H1 (cell line): ENCODE measurements at places on chromosomes 4 and X.
A peak's percentile ranks its signal among the peaks of the same experiment; 100 is the strongest.

- H3K4me3 ChIP-seq = no peak overlapping the region
- H3K27me3 ChIP-seq = no peaks in the 10 kb centered on the region
- no peak for DNase-seq
These were observed 156.4 kb downstream of the EFNB1 start for GRCh38 chrX:68985135-68985755.

- H3K27ac ChIP-seq = no peak overlapping the region
- 0 out of 2 replicates have a peak, but pooled peaks cover 4% of the 10 kb centered on the region for H3K4me1 ChIP-seq
- H3K36me3 ChIP-seq = no peaks in the 10 kb centered on the region
- H3K4me3 ChIP-seq = no peak overlapping the region
- DNase-seq = no peak
- H3K27me3 ChIP-seq = no peaks in the 10 kb centered on the region
These were observed 79.7 kb downstream of the VMA21 start for GRCh38 chrX:151476604-151477303.

GRCh38 chr4:53551958-53552357 lies 39.3 kb downstream of the LNX1 start:
- no peaks in the 10 kb centered on the region for H3K4me1 ChIP-seq
- DNase-seq = no peak

- no peaks in the 10 kb centered on the region for H3K4me1 ChIP-seq
- no peak for DNase-seq
These were observed 213.3 kb downstream of the ANKRD50 start for GRCh38 chr4:124499261-124499660.

- peak overlapping the region; percentile 75; the same call in 1 of the 2 replicates for H3K27ac ChIP-seq
- no peaks in the 10 kb centered on the region for H3K36me3 ChIP-seq
- H3K27me3 ChIP-seq = no peaks in the 10 kb centered on the region
These were observed 692 bp downstream of the SPCS3 start for GRCh38 chr4:176320340-176320975.

DNA sequence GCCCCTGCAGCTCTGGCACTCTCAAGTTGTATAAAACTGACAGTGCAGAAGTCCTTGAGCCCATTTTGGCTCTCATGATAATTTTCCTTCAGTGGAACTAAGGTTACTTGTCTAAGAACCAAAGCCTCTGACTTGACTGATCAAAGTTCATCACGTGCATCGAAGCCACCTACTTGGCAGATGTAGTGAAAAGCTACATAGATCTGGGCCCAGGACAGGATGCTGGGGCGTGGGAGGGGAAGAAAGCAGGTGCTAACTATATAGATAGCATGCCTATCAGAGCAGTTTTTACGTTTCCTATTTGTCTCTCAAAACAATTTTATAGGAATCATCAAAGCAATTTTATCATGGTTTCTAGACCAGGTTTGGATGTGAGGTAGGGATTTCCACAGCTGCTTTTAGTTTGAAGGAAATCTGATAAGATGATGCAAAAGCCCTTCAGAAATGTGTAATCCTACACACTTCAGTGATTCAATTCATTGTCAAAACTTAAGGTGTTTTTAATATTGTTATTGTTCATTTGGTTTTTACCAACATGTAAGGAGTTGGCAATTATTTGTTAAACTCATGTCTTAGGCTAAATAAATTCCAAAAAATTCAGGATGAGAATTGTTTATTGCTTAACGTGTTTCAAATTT lies 1.2 kb upstream of the CD40LG start:
- DNase-seq = no peak
- H3K4me1 ChIP-seq = no peaks in the 10 kb centered on the region

DNA sequence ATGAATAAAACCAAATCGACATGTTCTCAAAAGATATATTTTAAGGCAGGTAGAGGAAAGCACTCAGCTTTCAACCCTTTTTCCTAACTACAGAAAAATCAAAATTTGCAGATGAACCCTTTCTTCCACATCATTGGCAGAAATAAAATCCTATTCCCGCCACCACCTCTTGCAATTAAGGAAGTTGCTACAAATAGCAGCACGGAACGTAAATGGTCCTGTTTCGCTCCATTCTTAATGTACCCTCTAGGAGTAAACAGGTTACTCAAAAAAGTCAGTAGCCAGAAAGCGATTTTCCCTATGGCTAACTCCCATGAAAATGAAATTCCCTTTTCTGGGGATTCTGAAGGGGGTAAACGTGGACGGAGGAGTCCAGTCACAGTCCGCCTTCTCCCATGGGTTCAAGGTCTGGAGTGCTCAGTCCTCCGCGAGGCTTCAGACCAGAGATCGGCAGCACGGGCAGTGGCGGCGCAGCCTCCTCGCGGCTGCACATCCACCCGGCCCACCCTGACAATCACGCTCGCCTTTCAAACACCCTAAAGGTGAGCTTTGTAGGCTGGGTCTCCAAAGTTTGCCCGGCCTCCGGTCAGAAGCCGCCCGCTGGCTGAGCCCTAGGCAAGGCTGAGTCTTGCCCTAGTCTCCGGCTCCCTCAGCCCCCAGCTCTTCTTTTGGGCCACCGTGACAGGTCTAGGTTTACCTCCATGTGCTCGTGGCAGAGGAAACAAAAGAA lies 1.8 kb downstream of the ATP11C start:
- no peaks in the 10 kb centered on the region for H3K27me3 ChIP-seq
- H3K4me3 ChIP-seq = peak overlapping the region; percentile 78
- no peak for DNase-seq
- no peaks in the 10 kb centered on the region for H3K4me1 ChIP-seq
- no peak overlapping the region for H3K27ac ChIP-seq

- H3K27me3 ChIP-seq = no peaks in the 10 kb centered on the region
- peaks cover under 1% of the 10 kb centered on the region; the same call in 1 of the 2 replicates for H3K4me1 ChIP-seq
- no peaks in the 10 kb centered on the region for H3K36me3 ChIP-seq
- no peak for DNase-seq
- H3K4me3 ChIP-seq = no peak overlapping the region
- H3K27ac ChIP-seq = no peak overlapping the region
These were observed 19.2 kb upstream of the TNIP3 start for GRCh38 chr4:121183361-121183760.

- DNase-seq = no peak
- no peaks in the 10 kb centered on the region for H3K36me3 ChIP-seq
- no peak overlapping the region for H3K27ac ChIP-seq
These were observed 1833.2 kb upstream of the PCDH7 start for GRCh38 chr4:28886934-28887333.

GRCh38 chr4:23775694-23776093 lies 114.2 kb downstream of the PPARGC1A start:
- no peak overlapping the region for H3K27ac ChIP-seq
- H3K27me3 ChIP-seq = no peaks in the 10 kb centered on the region
- DNase-seq = no peak
- no peak overlapping the region for H3K4me3 ChIP-seq
- peaks cover 20% of the 10 kb centered on the region for H3K4me1 ChIP-seq
- H3K36me3 ChIP-seq = no peaks in the 10 kb centered on the region

DNA sequence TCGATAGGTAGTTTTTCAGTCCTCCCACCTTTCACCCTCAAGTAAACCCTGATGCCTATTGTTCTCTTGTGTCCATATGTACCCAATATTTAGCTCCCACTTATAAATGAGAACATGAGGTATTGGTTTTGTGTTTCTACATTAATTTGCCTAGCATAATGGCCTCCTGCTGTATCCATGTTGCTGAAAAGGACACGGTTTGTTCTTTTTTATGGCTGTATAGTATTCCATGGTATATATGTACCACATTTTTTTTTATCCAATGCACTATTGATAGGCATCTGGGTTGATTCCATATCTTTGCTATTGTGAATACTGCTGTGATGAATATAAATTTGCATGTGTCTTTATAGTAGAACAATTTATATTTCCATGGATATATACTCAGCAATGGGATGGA lies 199.2 kb downstream of the RAB28 start:
- no peak for DNase-seq
- no peaks in the 10 kb centered on the region for H3K4me1 ChIP-seq
- no peak overlapping the region for H3K27ac ChIP-seq
- no peaks in the 10 kb centered on the region for H3K27me3 ChIP-seq
- no peaks in the 10 kb centered on the region for H3K36me3 ChIP-seq

DNA sequence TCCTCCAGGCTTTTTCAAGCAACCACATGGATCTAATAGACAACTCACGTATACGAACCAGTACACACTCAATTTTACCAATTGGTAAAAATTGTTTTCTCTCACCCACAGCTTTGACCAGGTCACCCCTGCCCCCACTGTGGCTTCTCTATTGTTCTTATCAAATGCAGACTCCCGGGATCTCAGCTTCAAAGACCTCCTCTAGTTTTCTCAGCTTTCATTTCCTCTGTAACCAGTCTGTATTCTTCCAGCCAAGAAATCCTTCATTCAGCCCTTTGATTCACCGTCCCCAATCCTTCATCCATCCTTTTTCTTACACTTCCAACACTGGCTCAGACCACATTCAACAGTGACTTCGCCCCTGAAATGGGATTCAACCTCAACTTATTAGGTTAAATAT lies 120.7 kb downstream of the CORIN start:
- H3K27ac ChIP-seq = no peak overlapping the region
- H3K27me3 ChIP-seq = no peaks in the 10 kb centered on the region
- H3K36me3 ChIP-seq = no peaks in the 10 kb centered on the region
- no peak for DNase-seq
- H3K4me1 ChIP-seq = no peaks in the 10 kb centered on the region; the same call in 1 of the 2 replicates
